ENCODE measurements at places on chromosomes 5 and 9. TPM values are rescaled to one million over a fixed set of nuclear protein-coding genes. Genes with fewer than 3 reads are reported as not detected.

FAXDC2 gene
- total RNA-seq: not detected

FBP2 gene
- not detected for total RNA-seq

GTF2H2 gene
- 32.7 TPM for total RNA-seq

DNA sequence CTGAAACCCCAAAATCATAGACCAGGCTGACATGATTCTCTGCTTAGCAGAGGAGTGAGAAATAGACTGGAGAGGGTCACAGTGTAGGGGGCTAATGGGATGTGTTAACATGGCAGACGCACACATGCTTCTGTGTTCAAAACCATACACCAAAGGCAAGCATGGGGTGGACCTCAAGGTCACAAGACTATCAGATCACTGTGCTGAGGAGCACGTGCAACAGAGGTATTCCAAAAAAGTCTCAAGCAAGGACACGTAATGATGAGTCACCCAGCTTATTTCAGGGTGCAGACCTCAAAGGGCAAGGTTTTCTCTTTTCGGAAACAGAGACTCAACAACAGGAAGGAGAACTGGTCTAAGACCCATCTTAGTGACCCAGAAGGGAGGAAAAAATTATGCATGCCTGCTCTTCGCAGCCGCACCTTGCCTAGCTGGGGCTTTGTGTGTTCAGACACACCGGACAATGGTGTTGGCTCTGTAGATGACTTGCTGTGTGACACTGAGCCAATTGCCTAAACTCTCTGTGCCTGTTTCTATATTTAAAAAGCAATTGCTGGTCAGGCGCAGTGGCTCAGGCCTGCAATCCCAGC lies 20.3 kb downstream of the WHRN start:
- DNase-seq: peak; percentile 43

DNA sequence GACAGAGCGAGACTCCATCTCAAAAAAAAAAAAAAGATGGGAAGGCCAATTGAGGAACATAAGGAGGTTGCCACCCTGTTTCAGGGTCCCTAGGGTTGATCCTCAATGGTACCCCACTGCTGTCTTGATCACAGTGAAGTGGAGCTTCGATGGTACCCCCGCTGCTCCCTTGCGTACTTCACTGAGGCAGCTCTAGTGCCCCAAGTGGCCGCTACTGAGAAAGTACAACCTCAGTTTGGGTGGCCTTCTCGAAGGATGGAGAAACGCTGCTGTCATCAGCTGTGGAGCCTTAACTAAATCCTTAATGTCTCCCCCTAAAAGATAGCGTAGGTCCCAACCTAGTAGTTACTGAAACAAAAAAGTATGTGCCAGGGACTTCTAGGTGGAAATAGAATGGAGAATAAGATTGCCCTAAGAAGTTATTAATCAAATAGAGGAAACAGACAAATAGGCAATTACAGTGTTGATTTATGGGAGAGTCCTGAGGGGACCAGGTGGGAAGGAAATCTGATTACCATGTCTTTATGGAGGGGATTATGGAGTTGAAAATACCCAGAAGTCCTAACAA lies 6.3 kb downstream of the TESK1 start:
- DNase-seq: peak; percentile 33

RNF180 gene
- 0.53 TPM for total RNA-seq

DNA sequence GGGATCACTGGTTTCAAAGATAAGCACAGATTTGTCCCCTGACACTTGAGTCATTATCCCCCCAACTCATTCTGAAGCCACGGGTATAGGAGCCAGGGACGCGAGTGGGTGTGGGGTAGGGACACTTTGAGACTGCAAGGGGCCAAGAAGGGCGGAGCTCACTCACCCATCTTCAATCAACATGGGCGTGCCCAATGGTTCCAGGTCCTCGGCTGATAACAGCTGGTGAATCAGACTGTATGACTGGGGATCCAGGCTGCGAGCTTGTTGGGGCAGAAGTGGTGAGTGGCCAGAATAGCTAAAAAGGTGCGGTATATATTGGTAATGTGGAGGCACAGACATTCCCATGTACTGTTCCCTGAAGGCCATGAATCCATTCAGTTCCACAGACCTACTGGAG lies 30.7 kb upstream of the NR5A1 start:
- no peak for DNase-seq

BTNL3 gene
- total RNA-seq: not detected

MLANA gene
- total RNA-seq: not detected

GRCh38 chr5:14794583-14795230 lies 76.9 kb downstream of the ANKH start:
- no peak for DNase-seq

DNA sequence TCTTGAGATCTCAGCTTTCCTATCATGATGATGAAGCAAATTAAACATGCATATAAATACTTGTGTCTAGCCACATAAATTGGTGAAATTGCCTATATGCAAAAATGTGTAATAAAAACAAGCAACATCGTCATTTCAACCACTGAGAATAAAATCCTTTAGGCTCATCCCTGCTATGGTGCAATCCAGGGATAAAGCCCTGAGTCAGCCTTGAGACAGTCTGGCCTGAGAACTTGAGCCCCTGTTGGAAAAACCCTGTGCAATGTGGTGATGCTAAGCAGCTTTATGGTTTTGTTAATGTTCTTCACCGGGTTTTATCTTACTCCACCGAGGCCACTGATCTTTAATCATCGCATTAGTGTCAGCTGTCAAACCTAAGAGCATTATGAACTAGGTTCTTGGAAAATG lies 170.5 kb downstream of the DCP2 start:
- no peak for DNase-seq

DNA sequence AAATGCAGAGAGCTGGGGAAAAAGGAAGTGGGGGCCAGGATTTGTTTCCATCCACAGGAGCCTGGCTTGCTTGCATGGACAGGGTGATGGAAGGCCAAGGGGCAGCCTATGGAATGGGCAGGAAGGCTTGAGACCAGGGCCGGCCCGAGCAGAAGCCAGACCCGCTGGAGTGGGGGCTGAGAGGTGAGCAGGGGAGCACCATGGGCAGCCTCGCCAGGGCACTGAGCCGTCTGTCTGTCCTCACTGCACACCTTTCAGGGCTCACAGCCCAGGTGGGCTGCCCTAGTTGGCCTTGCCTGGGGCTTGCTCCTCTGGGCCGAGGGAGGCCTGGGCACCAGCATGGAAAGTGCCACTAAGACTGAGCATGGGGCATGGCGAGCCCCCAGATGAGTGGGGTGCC lies 58.6 kb upstream of the CNOT6 start:
- DNase-seq: no peak

GRCh38 chr5:16140417-16140816 lies 39.2 kb downstream of the MARCHF11 start:
- DNase-seq: no peak

- no peak for DNase-seq
Measured at GRCh38 chr9:133137451-133138231, 16.6 kb upstream of the RALGDS start.

DNA sequence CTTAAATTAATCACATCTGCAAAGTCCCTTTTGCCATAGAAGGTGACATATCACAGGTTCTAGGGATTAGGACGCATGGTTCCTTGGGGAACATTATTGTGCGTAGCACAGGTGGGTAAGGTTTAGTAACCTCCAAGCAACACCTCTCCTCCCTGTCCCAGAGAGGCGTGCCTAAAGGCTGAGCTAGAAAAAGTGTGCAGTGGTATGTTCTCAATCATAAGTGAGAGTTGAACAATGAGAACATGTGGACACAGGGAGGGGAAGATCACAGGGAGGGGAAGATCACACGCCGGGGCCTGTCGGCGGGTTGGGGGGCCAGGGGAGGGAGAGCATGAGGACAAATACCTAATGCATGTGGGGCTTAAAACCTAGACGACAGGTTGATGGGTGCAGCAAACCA lies 14.9 kb downstream of the DAB2IP start:
- DNase-seq: no peak

NFIL3 gene
- total RNA-seq: 191 TPM

FREM1 gene
- not detected for total RNA-seq

GRCh38 chr9:18568973-18569372 lies 95.0 kb downstream of the ADAMTSL1 start:
- DNase-seq: no peak

GRCh38 chr5:2184026-2184366 lies 301.3 kb upstream of the IRX4 start:
- DNase-seq: no peak

PLAC8L1 gene
- total RNA-seq: 0.74 TPM

DNA sequence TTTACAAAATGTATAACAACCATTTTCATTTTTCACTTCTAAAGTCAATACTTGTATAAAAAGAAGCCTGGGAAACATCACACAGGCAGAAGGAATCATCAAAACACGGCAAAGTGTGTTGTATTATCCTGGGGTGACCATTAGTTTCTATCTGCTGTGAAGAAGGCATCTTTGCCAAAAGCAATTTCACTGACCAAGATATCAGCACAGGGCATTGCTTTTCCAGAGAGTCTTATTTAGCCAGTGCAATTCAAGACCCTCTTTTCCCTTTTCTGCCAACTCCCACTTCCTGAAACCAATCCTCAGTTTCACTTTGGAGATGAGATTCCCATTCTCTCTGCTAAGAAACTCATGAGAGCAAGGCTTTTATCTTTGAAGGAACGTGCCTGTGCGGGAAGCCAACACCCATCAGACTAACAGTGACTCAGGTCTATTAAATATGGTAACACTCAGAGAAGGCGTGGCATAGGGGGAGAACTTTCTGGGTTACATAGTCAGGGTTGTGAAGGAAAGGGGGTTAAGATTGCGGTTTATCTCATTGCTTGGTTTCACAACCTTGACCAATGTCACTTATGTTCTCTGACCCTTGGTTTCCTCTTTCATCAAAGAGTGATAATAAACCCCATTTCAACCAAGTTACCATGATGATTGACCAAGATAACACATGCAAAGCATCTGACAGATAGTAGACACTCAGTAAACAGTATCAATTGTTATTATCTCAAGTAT lies 666.9 kb upstream of the KLF4 start:
- no peak for DNase-seq

- DNase-seq: no peak
Measured at GRCh38 chr9:133057006-133057405, 4.8 kb upstream of the CEL start.

- no peak for DNase-seq
Measured at GRCh38 chr5:116778651-116779280, 204.1 kb upstream of the SEMA6A start.

GRCh38 chr9:13439685-13440476 lies 160.4 kb upstream of the MPDZ start:
- no peak for DNase-seq

DNA sequence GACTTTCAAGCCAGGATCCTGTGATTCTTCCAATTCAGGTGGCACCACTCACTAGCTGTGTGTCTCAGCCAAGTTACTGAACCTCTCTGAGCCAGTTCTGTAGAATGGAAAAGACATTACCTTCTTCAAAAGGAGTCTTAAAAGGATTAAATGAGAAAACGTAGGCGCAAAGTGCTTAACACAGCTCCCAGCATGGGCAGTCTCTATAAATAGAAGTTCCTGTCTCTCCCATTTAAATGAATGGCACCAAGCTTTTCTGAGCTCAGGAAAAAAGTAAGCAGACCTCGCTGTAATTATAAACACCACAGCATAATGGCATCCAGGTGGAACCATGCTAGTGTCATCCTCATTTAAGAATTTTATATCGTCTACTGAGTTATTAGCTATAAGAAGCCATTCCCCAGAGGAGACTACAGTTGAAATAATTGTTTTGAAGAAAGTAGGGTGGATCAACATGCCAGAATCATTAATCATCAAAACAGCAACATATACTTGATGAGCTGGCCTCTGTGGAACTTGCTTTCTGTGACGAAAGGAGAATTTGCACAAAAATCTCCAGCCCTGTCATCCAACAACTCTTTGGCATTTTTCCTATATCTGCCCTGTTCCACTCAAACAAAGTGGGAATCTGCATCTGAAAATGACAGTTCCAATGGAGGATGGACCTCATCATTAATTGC lies 188.9 kb downstream of the SPOCK1 start:
- no peak for DNase-seq

- DNase-seq: peak; percentile 45
Measured at GRCh38 chr5:134874831-134875655, 872 bp downstream of the TXNDC15 start.

HMGCR gene
- 122 TPM for total RNA-seq

CDH9 gene
- not detected for total RNA-seq

- no peak for DNase-seq
Measured at GRCh38 chr5:150085950-150086715, at the start of gene CSF1R. CSF1R (minus strand) TSS chr5:150086554; CDS start chr5:150086427, 127 bp downstream.

DNA sequence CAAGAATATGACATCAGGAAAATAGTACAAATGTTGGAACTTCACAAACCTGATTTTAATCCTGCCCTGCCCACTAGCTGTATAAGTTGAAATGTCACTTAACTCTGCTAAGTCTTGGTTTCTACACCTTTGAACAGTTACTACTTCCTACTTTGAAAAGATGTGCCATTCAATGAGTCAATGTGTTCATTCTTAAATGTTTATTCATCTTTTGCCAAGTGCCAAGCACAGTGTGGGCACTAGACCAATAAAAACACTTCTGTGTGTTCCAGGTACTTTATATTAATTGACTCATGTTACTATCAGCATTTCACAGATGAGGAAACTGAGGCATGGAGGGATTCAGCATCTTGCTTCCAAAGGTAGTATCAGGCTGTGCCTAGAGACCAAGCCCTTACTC lies 12.8 kb downstream of the PDCL start:
- no peak for DNase-seq

DNA sequence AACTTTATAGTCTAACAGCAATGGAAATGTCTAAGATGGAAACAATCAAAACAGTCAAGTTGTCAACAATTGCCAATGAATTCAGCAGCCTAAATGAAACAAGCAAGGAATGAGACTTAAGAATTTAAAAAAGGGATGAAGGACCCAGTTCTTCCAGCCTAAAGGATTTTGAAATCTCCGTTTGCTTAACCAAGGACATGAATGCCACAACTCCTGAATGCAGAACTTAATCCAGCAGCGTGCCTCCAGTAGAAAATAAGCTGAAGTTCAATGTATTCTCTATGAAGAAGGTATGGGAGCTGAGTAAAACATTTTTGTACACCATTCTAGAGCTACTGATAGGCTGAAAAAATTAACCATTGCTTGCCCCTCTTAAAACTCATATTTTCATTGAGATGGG lies 411.3 kb downstream of the ARHGEF28 start:
- no peak for DNase-seq

KLF9 gene
- total RNA-seq: 13.5 TPM

SEMA4D gene
- 317 TPM for total RNA-seq

ZNF484 gene
- 8.0 TPM for total RNA-seq

SHROOM1 gene
- 9.3 TPM for total RNA-seq

DNA sequence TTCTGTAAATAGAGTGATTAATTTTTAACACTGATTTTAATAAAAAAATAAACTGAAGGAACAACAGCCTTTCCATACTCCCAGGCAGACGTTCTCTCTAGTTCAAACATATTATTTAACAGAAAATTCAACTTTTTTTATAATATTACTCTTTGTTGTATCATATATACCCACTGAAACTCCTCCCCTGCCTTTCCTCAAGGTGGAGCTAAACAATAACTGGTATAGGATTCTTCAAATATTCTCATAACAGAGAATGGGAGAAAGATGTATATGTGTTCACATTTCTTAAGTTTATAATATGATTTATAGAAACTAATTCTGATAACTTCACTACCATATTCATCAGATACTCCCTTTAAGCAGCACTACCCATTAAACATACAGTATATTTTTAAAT lies 83.4 kb downstream of the CYLC2 start:
- no peak for DNase-seq

Data from activated T-helper 2 cell treated with anti-CD3 and anti-CD28 coated beads, Interferon-gamma antibody, Interleukin-2, Interleukin-4, amounts not matched to agents 10 μg/mL and 5 μg/mL and 100 μg/mL, durations not matched to agents 14 hours and 24 hours and 36 hours (primary cell).